Pancreas (tissue), 10 donors: ENCODE measurements at places on chromosomes 11 and 22. TPM values are rescaled to one million over a fixed set of nuclear protein-coding genes. Genes with fewer than 3 reads are reported as not detected.

Gene PGA5
- total RNA-seq: 0.52 TPM

Gene VSIG10L2
- total RNA-seq: 0.52 TPM

- no peaks in the 10 kb centered on the region for H3K36me3 ChIP-seq
- no peak overlapping the region for H3K4me3 ChIP-seq
- DNase-seq: no peak
- peaks cover 7% of the 10 kb centered on the region for H3K4me1 ChIP-seq
Measured at GRCh38 chr11:67732045-67732787, 57.8 kb upstream of the ALDH3B2 start.

GRCh38 chr11:123069908-123070821 lies 8.2 kb upstream of the HSPA8 start:
- H3K27ac ChIP-seq: peak overlapping the region; percentile 45
- peaks cover 15% of the 10 kb centered on the region for H3K4me1 ChIP-seq
- no peak overlapping the region for H3K4me3 ChIP-seq
- no peaks in the 10 kb centered on the region for H3K27me3 ChIP-seq

DNA sequence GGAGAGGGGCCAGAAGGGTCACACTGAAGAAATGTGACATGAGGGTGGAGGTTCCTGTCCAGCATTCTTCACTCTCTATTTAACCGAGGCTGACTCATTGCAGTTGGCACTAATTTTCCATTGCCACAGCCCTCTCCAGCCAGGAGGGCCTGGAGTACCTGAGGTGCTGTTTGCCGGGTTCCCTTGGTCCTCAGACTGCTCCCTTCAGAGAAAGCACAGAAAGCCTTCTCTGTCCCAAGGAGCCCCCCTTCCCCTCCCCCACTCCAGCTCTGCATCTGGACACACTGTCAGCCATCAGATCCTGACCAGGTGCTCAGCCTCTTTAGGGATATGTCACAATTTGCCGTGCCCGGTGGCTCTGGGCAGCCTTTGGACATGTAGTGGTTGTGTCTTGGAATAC lies 3.2 kb upstream of the C11orf91 start:
- peaks cover under 1% of the 10 kb centered on the region for H3K36me3 ChIP-seq
- DNase-seq: peak; percentile 39
- H3K27ac ChIP-seq: peak overlapping the region; percentile 81

DNA sequence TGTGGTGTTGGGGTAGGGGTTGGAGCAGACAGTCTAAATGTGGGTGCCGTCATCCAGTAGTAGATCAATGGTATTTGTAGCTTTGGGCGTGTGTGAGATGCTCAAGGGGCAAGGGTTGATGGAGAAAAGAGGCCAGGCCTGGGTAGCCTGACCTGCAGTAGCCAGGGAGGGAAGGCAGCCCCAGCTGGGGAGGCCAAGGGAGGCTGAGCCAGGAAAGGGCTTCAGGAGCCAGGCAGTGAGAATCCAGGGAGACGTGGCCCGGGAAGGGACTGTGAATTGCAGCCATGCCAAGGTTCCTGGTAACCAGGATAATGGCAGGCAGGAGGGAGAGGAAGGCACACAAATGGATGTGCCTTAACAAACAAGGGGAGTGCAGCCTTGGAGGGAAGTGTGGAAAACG lies 2.5 kb upstream of the DERL3 start:
- H3K36me3 ChIP-seq: no peaks in the 10 kb centered on the region
- H3K27me3 ChIP-seq: no peaks in the 10 kb centered on the region
- no peak for DNase-seq
- H3K4me1 ChIP-seq: no peaks in the 10 kb centered on the region
- H3K27ac ChIP-seq: no peak overlapping the region
- H3K4me3 ChIP-seq: no peak overlapping the region
